ENCODE measurements at places on chromosomes 13 and 19.

DNA sequence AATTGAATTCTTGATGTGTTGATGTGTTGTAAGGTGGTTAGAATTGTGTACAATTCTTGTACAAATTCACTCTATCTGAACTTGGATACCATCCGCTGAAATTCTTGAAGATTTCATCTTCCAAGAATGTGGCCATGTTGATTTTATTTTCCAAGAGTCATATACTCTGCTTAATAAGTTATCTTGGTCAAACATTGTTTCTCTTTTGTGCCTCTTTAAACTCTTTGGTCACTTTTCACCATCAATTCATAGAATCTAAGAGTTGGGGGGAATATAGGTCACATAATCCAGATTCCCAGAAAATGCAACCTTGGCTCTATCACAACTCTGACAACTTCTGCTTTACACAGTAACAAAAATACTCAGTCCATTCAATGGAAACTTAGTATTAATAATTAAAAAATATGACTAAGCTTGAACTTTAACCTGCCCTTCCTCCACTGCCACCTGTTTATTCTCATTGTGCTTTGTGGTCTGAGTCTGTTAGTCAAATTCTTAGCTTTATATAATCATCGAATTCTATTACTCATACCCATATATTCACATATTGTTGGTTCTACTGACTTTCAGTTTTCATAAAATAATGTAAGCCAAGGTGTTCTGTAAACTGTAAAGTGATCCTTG is 373.2 kb downstream of the LMO7 start:
- DNase-seq: no peak

DNA sequence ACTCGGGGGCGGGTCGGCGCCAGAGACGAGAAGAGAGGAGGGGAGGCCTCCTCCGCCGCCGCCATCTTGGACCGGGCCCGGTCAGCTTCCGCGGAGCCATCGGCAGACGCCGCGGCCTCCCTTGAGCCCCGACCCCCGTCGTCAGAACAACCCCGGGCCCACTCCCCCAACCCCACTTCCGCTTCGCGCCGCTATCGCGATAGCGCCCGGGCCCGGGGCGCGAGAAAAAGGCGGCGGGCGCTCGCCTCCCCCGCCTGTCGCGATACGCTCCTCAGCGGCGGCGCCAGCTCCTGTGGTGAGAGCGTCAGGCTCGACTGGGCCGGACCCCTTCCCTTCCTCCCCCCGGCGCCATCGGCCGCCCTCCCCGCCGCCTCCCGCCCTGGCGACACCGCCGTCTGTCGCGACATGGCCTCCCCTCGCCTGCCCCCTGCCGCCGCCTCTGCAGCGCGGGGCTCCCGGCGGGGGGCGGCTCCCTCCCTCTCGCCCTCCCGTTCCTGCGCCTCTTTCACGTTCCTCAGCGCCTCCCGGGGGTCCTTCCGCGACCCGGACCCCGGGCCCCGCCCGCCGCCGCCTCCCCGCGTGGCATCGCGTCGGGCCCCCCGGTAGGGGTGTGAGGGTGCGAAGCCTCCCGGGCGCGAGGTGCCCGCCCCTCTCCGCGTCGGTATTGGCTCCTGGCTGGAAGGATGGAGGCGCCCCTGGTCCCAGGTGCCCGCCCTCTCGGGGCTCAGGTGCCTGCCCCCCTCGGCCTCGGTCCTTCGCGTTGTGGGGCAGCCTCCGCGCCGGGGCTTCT is at the start of gene CNOT3:
Gene CNOT3 (plus strand): TSS at position 64 of the 790 bp plus-strand sequence. CDS start 5,217 bp downstream, outside the sequence.
- peak; percentile 12 for DNase-seq

DNA sequence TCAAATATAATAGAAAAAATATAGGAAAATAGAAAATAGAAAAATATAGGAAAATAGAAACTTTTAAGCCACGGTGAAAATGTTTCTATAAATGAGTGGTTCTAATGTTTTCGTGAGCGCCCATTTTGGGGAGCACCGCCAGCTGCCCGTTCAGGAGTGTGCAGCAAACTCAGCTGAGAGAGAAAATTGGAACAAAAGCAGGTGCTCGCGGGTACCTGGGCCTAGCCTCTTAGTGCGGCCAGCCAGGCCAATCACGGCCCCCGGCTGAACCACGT is 204 bp upstream of the PDX1 start:
- DNase-seq: no peak

DNA sequence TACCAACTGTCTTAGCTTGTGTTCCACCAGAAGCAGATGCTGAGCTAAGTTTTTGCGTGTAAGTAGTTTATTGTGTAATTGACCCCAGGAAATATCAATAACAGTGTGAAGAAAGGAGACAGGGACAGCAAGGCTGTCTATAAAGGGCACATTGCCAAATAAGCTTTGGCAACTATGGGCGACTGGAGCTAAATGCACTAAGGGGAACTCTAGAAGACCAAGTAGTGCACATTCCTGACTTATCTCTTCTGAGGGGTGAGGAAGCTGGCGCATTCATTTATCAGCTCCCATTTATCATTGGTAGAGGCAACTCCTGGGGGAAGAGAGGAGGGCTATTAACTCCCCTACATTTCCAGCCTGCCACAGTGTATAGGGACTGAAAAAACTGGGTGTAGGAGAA is 135.0 kb downstream of the DLEU7 start:
- DNase-seq: no peak

- no peak for DNase-seq
These were observed 43.5 kb downstream of the SOX1 start for GRCh38 chr13:112110479-112110878.

DNA sequence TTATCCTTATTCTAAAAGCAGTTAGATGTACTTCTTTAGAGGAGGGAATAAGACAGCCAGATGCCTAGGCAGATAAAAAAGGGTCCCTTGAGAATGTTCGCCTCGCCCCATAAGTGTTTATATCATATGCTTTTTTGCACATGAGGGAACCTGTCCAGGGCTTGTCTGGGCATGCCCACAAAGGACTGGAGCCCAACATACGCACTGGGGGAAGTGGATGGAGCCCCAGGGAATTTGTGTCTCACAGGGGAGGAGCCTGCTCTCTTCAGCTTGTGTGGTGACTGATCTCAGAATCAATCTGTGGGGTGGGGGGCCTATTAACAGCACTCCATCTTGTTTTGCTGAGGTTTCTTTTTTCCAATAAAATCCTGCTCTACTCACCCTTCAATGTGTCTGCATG is 22.6 kb downstream of the MED4 start:
- no peak for DNase-seq

- no peak for DNase-seq
These were observed 8.8 kb downstream of the GPC6 start for GRCh38 chr13:93235258-93236015.
